H4 (cell line): ENCODE measurements at places on chromosomes 2 and 18. TPM values are rescaled to one million over a fixed set of nuclear protein-coding genes. Genes with fewer than 3 reads are reported as not detected.

DNA sequence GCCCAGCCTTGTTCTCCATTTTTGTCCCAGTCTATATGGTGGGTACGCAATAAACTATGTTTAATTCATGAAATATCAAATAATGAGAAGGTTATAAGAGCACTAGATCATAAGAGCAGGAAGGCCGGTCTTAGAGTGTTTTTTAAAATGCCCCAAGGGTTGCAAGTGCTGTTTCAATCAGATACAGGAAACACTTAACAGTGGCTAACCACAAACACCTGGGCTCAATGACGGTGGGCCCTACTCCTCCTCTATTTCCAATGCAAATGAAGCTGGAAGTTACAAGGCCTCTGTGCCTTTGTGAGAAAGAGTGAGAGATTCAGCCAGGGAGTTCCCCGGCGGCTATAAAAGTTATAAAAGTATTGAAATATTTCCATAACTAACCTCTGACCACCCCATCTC is 18.9 kb upstream of the WDR33 start:
- DNase-seq: peak; percentile 69

DNA sequence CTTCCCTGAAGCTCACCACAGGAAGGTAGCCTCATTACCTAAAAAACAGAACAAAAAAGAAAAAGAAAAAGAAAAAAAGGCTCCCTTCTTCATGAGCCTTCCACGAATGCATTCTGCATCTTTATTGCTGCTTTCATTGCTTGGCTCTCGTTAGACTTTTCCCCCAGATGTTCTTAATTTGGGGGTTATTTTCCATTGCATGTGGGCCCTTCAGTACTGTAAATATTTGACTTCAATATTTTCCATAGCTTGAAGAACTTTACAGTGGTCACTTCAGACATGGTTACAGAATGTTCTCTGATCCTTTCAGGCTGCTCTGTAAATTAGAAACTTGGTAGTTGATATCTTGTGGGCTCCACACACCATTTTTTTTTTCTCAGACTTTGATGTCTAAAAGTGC is 65.6 kb upstream of the COPS8 start:
- DNase-seq: no peak

The MRO gene
- total RNA-seq: 0.82 and 1.2 TPM in 2 replicates

The UGT1A6 gene
- total RNA-seq: 2.6 and 3.1 TPM in 2 replicates

DNA sequence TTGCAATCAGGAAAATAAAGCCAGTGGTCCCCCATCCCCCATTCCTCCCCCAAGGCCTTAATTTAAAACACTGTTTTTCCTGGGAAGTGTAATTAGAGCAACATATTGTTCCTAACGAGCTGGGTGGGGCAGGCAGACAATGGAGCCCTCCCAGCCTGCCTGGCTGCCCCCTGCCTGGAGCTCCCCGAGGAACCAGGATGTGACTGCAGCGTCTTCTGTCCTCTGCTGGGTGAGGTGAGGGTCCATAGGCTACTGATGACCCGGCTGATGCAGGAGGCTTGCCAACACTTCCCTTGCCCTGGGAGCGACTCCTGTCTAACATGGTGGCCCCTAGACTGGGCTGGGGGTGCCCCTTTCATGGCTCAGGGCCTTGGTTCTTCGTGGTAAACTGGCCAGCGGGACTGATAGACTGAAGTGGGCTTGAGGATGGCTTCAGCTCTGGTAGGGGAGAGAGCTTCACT is 152.4 kb downstream of the DYSF start:
- no peak for DNase-seq

The RNF152 gene
- total RNA-seq: 4.7 and 4.8 TPM in 2 replicates

The SLC9A2 gene
- 0.12 and 0.19 TPM in 2 replicates for total RNA-seq

- no peak for DNase-seq
Measured at GRCh38 chr2:118752762-118753429, 94.6 kb downstream of the EN1 start.

The FAM237A gene
- total RNA-seq: not detected in 2 replicates

- peak; percentile 81 for DNase-seq
Measured at GRCh38 chr18:3177902-3178687, 41.7 kb downstream of the MYOM1 start.

DNA sequence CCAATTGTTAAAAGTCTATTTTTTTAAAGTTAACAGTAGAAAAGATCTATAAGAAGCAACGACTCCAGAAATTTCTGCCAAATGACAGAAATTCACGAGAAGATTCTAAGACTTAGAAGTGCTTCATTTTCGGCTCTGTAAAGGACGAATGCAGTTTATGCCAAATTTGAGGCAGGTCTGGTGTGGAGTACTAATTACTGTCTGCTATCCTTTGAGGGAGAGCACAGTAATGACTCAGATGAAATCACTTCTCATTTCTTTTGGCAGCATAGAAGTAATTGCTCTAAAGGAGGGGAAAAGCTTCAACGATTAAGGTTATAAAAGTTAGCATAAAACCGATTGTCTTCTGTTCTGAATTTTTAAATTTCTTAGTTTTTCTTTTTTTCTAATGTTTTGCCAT is 11.4 kb downstream of the G6PC2 start:
- no peak for DNase-seq

- DNase-seq: no peak
Measured at GRCh38 chr18:38688416-38688815, 1122.8 kb upstream of the CELF4 start.

GRCh38 chr18:34723143-34723542 is 13.0 kb downstream of the DTNA start:
- no peak for DNase-seq

DNA sequence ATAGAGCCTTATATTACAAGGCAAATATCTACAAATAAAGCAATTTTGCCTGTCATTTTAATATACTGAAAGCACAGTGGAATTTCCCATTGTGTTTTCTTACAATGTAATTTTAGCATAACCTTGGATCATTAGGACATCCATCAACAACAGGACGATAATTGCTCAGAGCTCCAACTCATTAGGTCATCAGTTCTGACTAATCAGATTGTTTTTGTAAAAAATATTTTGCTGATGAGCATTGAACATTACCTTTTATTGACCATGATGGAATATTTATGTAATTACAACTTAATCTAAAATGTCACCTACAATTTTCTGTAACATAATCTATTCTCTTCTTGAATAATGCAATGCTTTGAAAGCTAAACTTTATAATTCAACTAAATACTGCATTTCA is 215.3 kb upstream of the DSEL start:
- no peak for DNase-seq

The RETSAT gene
- total RNA-seq: 13.1 and 14.1 TPM in 2 replicates

GRCh38 chr2:111209045-111209514 is 88.4 kb downstream of the BCL2L11 start:
- DNase-seq: peak; percentile 69

The OSR1 gene
- 1.3 TPM in 2 replicates for total RNA-seq

The HTR2B gene
- total RNA-seq: not detected in 2 replicates

The ZNF514 gene
- 2.7 and 5.4 TPM in 2 replicates for total RNA-seq

- DNase-seq: no peak
Measured at GRCh38 chr2:198662905-198663304, 794.8 kb downstream of the SATB2 start.

DNA sequence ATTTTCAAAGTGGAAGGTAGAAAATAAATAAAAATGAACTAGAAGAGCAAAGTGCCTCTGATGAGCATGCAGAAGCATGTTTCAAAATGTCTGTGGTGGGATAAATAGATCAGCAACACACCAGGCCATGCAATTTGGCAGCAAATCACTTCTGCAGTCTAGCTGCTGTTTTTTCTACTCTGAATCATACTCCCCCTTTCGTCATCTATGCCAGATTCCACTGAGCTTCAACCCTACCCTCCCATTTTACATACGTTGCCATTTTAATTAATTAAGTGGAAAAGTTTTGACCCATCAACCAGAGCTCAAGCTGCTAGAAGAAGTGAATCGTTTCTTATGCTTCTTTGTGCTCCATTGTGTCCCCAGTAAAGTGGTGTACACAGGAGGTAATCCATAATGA is 79.3 kb downstream of the NRXN1 start:
- DNase-seq: no peak

The CNTNAP5 gene
- total RNA-seq: not detected in 2 replicates

The SH2D6 gene
- total RNA-seq: not detected in 2 replicates

DNA sequence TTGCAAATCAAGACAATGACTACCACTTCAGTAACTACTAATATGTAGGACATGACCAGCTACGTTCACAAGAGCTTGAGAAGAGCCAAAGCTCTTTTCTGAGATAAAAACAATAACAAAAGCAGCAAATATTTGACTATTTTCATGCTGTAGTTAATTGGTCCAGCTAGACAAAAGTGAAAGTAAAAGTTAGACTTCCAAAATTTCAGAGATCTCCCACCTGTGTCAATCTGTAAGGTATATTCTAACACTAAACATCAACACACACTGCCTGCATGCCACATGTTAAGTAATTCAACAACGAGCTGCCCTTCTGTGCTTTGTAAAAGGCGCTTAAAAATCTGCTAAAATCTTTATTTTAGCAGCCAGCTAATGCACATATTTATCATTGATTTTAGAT is 185.9 kb downstream of the SLC39A10 start:
- no peak for DNase-seq

The SATB2 gene
- total RNA-seq: 10.3 TPM in 2 replicates

DNA sequence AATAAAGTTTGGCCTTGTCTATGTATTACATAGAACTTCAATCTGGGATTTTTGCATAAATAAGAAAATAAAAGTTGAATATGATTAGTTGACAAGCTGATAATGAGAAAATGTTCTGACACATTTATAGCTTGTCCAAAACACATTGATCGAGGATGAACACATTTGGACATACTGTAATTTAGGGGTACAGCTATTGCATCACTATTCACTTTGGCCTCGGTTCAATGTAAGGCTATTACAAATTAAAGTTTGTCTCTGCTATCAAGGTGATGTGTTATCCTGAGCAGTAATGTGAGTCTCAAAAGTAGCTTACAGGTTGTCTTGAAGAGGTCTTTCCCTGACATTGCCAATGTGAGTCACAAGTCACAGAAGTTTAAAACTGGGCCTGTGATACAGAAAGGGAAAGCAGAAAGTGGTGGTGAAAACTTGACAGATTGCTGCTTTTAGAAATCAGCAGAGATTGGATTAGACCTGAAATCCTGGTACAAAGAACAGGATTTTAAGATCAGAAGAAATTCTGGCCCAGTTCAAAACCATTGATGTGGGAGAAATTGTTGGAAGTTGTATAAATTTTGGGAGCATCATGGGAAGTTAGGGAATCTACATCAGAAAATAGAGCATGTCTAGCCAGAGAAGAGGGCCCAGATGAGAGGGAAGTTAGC is 674.1 kb downstream of the NYAP2 start:
- no peak for DNase-seq

GRCh38 chr2:58235170-58235569 is 6.0 kb downstream of the FANCL start:
- no peak for DNase-seq

DNA sequence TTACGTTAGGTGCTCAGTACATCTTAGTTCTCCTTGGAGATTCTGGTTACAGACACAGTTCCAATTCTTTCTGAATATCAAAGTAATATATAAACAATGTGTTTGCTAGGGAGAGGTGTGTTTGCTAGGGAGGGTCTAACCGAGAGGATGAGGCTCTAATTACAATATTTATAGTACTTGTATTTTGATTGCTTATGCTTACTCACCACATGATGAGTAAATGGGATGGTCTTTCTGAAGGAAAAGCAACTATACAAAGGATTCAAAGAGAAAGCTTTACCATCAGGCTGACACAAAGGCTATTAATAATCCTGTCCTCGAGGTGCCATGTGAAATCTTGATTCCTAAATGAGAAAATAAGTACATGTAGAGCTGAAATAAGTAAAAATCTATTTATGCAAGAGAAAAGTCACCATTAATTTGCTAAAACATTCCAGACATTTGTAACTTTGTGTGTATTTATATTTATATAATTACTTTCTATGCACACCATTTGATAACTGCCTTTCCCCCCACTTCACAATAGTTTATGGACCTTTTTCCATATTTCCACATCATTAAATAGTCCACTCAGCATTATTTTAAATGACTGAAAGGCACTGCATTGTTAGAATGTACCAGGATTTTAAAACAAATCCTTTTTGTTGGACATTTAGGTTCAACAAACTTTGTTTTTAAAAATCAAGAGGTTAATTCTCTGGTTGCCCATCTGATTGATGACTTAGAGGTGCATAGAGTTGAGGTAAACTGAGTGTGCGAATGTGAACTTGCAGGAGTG is 94.5 kb upstream of the FN1 start:
- no peak for DNase-seq

GRCh38 chr2:238955648-238956531 is 108.0 kb downstream of the TWIST2 start:
- DNase-seq: peak; percentile 1

The MAP3K19 gene
- not detected in 2 replicates for total RNA-seq

The ZAP70 gene
- not detected in 2 replicates for total RNA-seq

The FSHR gene
- 0.29 TPM in 1 of 2 replicates, not detected in the other for total RNA-seq

The IL36RN gene
- total RNA-seq: not detected in 2 replicates

The PFN4 gene
- 0.72 and 1.1 TPM in 2 replicates for total RNA-seq

The HRH4 gene
- total RNA-seq: 0.17 TPM in 1 of 2 replicates, not detected in the other

The G6PC2 gene
- not detected in 2 replicates for total RNA-seq

DNA sequence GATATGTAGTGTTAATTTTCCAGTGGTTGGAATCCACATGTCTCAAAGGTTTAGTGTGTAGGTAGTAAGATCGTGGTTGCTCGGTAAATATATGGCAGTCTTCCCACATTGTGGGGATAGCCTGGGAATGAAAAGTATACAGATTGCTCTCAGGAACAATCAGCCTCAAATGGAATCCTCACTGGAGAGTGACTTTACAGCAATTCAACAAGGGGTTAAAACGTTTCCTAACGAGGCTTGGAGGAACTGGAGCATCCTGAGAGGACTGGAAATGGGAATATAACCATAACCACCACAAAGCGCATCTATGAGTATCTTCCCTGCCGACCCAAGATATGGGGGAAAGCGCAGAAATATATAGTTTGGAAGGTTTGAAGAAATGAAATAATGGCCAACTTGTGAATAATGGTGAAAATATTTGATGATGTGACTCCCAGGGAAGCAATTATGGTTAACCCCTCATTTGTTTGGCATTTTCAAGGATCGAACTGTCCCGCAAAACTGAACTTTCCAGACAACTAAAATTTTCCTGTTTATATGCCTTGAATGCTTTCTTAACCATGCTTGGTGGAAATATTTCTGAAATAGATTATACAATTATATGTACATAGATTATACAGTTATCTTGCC is 100.7 kb upstream of the FOSL2 start:
- peak; percentile 13 for DNase-seq

- no peak for DNase-seq
Measured at GRCh38 chr18:79801641-79802040, 3.9 kb downstream of the KCNG2 start.

The SFXN5 gene
- total RNA-seq: 8.6 and 11.1 TPM in 2 replicates

- no peak for DNase-seq
Measured at GRCh38 chr2:223724861-223725260, 112.5 kb downstream of the AP1S3 start.

DNA sequence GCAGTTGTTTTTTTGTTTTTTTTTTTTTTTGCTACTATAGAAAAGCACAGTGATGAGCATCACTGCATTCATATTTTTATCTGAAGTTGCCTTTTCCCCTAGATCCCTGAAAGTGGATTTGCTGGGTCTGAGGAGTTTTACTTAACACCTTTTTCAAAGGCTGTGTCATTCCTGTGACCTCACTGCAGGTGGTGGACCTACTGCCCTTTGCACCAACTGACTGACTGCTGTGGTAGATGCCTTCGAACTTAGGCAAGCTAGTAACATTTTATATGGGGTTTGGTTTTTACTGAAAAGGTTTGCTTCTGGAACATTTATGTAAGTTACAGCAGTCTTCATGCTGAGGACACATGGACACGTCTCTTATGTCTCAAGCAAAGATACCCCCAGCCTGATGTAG is 36.2 kb downstream of the SPTBN1 start:
- DNase-seq: no peak

The PLCL1 gene
- total RNA-seq: 0.19 and 0.31 TPM in 2 replicates

GRCh38 chr2:158499383-158499782 is 42.6 kb downstream of the PKP4 start:
- no peak for DNase-seq
